Non-pigmented ciliary epithelial cell (primary cell): ENCODE measurements at places on chromosomes 11 and 22.

DNA sequence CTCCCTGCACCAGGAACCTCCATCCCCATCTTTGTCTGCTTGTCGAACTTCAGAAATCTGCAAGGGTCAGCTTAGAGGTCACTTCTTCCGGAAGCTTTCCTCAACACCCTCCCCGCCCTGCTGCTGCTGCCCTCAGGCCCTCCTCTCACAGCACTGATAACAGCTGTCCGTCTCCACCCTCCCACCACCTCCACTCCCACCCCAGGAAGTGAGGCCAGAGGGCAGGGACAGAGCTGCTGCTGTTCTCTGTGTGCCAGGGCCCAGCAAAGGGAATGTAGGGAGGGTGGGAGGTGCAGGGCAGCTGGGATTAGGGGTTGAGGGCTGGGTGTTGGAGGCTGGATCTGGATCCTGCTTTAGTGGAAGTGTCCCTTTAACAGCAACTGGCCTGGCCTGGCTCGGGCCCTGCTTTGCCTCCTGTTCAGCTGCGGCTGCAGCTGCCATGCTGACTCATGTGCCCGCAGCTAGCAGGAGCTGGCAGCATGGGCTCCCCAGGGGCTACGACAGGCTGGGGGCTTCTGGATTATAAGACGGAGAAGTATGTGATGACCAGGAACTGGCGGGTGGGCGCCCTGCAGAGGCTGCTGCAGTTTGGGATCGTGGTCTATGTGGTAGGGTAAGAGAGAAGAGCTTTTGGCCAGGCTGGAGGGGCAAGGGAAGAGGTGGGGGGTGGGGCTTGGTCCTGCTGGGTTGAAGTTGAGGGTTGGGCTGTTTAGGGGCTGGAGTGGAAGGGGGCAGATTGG, at the start of gene P2RX6:
Gene P2RX6 (plus strand): TSS at position 440 of the 740 bp plus-strand sequence. CDS start 10 bp downstream, at position 450.
- DNase-seq, result no peak

GRCh38 chr11:78034623-78035022, 11.5 kb upstream of the KCTD14 start:
- DNase-seq, result no peak

GRCh38 chr11:47788181-47788580, 21.0 kb upstream of the FNBP4 start:
- no peak for DNase-seq

- DNase-seq, result no peak
Measured at GRCh38 chr22:37083914-37084313, 25.6 kb downstream of the TMPRSS6 start.

- DNase-seq, result peak; percentile 50
Measured at GRCh38 chr11:12862696-12863469, 146.2 kb upstream of the RASSF10 start.
